ENCODE measurements at places on chromosomes 2 and 18.
A peak's percentile ranks its signal among the peaks of the same experiment; 100 is the strongest.

- DNase-seq = no peak
Observed at GRCh38 chr2:57882895-57883515, 163.6 kb upstream of the VRK2 start.

DNA sequence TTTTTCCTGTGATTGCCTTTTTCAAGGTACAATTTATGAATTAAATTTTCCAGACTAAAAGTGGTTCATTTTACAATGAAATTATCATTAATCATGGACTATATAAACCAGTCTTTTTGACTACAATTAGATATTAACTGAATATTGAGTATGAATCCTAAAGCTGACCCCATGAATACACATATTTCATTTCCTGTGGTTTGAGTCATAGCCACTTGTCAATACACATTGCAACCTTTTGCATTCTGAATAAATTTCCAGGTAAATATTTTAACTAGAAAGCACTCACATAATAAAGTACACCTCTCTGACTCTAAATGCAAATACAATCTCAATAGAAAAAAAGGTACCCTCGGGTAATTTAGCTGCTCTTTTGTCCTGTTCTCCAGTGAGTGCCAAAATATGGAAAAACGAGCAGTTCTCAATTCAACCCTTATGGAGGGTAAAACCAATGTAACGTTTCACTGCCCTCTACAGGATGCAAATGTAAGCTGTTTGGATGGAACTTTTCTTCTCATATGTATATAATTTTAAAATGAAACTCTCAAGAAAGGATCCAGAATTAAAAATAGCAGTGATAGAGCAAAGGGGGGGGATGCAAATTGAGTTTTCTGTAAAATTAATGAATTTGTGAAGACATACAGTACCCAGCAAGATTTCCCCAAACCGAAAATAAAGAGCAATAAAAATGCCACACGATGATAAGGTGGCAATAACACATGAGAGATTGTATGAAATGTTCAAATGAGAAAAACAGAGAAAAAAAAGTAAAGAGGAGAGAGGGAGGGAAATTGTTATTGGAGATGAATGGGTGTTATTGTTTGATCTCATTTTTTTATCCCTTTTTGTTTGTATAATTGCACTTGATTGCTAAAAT is 1795.7 kb upstream of the PIK3C3 start:
- DNase-seq = no peak

GRCh38 chr2:144383571-144384100 is 136.3 kb downstream of the ZEB2 start:
- no peak for DNase-seq

DNA sequence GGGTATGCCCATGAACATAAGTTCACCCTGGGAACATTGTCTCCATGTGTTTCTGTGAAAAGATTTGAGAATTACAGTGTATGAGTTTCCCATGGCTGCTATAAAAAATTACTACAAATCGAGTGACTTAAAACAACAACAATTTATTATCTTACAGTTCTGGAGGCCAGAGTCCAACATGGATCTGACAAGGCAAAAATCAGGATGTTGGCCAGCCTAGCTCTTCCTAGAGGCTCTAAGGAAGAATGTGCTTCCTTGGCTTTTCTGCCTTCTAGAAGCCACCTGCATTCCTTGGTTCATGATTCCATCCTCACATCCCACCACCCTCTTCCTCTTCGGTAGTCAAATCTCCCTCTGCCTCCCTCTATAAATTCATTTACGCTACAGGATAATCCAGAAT is 38.6 kb downstream of the FAM124B start:
- DNase-seq = no peak

GRCh38 chr18:79624356-79625170 is 55.0 kb upstream of the CTDP1 start:
- DNase-seq = no peak

GRCh38 chr2:58950795-58951462 is 709.8 kb upstream of the FANCL start:
- no peak for DNase-seq

DNA sequence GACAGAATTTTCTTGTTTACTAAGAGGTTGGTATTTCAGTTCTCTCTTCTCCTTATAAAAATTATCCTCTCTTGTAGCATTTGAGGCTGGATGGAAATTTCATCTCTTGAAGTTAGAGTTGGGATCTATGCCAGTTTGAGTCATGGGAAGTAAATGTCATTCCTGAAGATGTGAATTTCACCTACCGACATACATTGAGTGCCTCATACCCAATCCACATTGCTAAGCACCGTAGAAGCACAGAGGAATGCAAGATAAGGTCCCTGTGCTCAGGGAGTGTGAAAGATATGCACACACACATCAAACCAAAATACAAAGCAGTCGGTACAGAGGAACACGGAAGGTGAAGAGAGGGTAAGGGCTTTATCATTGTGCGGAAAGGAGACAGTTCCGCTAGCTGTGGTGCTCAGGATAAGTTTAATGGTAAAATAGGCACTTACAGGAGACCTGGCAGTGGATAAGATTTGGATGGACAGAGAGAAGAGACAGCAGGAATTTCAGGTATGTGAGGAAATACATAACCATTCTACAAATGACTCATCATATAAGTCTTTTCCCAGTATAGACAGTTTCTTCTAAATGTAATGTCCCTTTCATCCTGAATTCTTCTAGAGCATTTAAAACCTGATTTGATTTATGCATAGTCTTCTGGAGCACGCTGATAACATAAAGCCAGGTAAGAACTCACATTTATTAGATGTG is 205.3 kb upstream of the ST6GAL2 start:
- peak; percentile 46 for DNase-seq

- peak; percentile 78 for DNase-seq
Observed at GRCh38 chr2:60527762-60528161, 25.7 kb downstream of the BCL11A start.

GRCh38 chr2:158458617-158458920 is 1.8 kb downstream of the PKP4 start:
- DNase-seq = no peak

Data from fibroblast of skin of left biceps (primary cell).